ENCODE measurements at places on chromosomes 12 and 14.
A peak's percentile ranks its signal among the peaks of the same experiment; 100 is the strongest.

DNA sequence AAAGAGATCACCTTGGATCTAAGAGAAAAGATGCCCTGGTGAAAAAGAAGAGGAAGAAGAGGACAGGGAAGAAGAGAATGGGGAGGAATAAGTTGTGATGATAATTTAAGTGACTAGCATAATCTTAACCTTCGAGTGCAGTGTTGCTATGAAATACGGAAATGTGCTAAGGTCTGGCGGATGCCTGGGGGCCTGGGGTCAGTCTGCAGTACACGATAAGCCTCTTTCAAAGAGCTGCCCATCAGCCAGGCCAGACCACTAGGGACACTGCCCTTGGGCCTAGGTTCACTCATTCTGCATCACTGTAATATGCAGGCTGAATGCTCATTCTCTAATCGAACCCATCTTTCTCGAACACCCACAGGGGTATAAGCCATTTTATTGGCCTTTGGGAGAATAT is 83.4 kb downstream of the PLEKHG3 start:
- no peak for DNase-seq

DNA sequence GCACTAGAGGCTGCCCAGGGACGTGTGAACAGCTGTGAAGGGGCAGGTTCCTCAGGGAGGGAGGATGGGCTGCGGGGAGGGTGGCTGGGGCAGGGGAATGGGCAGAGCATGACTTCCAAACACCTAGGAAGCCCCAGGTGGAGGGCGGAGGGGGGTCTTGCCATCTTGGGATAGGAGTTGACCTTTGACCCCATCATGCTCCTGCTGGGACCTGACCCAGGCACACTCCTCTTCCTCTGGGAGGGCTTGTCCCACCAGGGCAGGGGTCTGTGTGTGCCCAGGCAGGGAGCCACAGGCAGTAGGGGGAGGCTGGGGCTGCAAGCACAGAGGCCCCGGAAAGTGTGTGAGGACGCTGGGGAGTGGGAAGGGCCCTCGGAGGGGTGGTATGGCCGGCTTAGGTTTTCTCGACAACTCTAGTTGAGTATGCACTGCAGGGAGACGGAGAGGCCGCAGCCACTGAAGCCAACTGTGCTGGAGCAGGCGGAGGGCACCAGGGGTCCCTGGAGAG is 3.3 kb upstream of the ANKRD9 start:
- no peak for DNase-seq

DNA sequence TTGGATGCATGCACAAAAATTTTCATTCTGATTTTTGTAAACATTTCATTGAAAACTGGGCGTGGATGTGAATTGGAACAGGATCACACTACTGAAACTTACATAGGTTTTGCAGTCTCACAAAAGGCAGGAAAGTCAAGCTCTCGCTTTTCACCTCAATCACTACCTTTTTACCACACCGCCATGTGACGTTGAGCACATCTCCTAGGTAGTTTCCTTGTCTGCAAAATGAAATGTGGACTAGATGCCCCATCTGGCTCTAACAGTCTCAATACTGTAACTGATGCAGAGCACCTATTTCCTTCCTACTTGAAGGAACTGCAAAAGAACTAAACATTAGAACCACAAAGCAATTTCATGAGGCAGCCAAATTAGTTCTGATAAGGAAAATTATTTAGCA is 4.4 kb upstream of the YY1 start:
- DNase-seq = no peak

GRCh38 chr12:116194935-116195431 is 82.5 kb downstream of the MED13L start:
- no peak for DNase-seq

DNA sequence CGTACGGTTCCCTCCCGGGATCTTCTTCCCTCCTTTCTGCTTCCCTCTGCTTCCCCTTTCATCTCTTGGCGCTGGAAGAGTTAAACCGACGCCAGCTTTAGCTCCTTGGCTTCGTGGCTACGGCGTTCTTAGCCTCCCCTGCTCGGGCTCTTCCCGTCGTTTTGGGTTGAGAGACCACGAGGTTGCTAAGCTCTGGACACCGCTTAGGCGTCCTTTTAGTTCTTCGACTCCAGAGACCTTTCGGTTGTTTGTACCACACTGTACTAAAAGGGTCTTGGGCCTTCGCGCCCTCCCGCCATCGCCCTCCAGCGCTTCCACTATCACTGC is 545 bp downstream of the CPSF2 start:
- DNase-seq = no peak

DNA sequence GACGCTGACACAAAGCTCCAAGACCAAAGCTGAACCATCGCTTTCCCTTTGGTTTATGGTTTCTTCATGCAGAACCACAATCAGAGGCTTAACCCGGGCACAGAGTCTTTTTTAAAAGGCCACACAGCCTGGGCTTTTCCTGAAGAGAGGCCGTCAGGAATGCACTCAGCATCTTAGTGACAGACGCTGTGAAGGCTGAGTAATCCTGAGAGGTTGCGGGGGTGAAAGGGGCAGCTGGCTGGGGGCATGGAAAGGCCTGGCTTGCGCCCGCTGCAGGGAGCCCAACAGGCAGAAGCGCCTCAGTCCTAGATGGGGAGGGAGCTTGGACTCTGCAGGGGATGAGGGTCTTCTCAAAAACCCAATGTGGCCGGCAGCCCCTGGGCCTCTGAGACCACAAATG is 13.6 kb downstream of the CTDSP2 start:
- DNase-seq = no peak

GRCh38 chr14:26905229-26905628 is 307.4 kb upstream of the NOVA1 start:
- no peak for DNase-seq

DNA sequence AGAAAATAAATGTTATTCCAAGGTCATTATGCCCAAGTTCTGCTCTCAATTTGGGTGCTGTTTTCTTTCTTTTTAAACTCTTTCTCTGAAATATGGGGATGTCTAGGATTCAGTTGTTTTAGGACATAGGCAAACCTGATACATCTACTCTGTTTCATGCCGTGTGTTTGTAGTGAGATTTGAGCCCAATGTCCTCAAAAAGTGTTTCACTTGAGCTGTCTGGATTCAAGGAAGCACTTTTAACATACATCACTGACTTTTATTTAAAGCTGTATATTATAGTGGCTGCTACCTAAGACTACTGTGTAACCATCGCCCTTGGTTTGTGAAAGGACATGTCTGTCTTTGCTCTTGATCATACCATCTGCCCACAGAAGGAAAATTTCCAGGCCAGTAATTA is 709.3 kb upstream of the STXBP6 start:
- DNase-seq = no peak

DNA sequence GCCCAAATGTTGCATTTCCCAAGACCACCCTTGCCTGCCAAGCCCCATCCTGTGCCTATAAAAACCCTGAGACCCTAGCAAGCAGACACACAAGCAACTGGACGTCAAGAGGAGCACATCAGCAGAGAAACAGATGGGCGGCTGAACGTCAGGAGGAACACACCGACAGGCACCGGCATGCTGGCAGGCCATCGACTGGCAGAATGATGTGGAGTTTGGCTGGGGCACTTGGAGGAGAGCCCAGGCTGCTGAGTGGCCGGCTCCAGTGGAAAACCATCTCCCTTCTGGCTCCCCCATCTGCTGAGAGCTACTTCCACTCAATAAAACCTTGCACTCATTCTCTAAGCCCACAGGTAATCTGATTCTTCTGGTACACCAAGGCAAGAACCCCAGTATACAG is 130.1 kb downstream of the SLC41A2 start:
- DNase-seq = no peak

- no peak for DNase-seq
These were observed 96.3 kb downstream of the TMTC3 start for GRCh38 chr12:88238406-88238805.

GRCh38 chr12:29782871-29783772 is 620 bp downstream of the TMTC1 start:
- peak; percentile 7 for DNase-seq

GRCh38 chr12:68139941-68140340 is 19.6 kb downstream of the IFNG start:
- no peak for DNase-seq

DNA sequence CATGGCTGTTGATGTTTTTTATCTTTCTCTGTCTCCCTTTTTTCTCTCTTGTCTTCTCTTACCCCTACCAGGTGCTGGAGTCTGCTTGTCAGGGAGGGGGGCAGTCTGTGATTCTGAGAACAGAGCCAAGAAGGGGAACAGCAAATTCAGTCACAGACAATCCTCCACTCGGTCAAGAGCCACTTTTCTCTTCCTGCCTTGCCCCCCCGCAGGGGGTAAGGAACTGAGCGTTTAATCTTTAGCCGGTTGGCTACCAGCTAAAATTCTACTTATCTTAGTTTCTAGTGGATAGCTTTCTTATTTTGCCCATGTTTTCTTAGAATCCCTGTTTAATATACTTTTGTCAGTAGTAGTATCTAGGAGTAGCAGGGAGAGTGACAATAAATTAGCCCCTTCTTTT is 1.9 kb downstream of the RIMKLB start:
- DNase-seq = no peak

DNA sequence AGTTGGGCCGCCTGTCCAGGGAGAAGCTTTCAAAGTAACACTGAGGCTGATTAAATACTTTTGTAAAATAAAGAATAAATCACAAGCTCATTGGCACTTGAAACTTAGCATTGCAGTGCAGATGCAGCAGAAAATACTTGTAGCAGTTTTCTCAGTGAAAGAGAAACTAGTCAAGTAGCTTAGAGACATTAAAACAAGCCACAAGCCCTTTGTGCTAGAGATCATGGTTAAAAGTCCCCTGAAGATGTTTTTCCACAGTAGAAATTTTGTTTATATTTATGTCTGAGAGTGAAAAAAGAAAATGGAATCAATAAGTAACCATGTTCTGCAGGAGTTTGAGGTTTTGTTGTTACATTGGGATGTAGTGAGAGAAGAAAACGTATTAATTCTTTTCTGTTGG is 5.9 kb downstream of the PSEN1 start:
- DNase-seq = no peak

- DNase-seq = no peak
These were observed 99.5 kb downstream of the FBXL14 start for GRCh38 chr12:1494856-1495255.

DNA sequence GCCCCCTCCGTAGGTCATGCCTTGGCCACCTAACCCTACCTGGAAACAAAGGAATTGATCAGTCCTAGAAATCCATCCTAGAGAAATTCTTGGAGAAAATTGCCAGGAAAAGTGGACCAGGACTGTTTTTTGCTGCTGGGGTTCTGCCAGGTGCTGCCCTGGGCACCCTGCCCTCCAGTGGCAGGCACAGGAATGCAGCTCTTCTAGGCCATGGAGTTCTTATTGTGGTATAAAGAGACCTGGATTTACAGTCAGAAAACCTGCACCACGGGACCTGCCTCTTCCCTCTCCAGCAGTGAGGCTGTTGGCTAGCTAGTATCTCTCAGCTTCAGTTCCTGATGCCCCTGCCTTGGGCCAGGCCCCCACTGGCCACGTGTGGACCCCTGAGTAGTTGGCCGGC is 59.7 kb downstream of the SLC24A4 start:
- no peak for DNase-seq

GRCh38 chr14:100222224-100223093 is 16.5 kb upstream of the YY1 start:
- DNase-seq = no peak

GRCh38 chr14:75127903-75128595 is 1.2 kb upstream of the NEK9 start:
- DNase-seq = no peak

GRCh38 chr12:114140576-114140975 is 174.5 kb upstream of the RBM19 start:
- DNase-seq = no peak

GRCh38 chr14:39367387-39367751 is 64.9 kb downstream of the FBXO33 start:
- DNase-seq = no peak

GRCh38 chr12:82357340-82357739 is 847 bp downstream of the CCDC59 start:
- no peak for DNase-seq

- DNase-seq = no peak
These were observed 14.7 kb downstream of the PLEKHG6 start for GRCh38 chr12:6324936-6325750.

- no peak for DNase-seq
These were observed 10.0 kb downstream of the HIP1R start for GRCh38 chr12:122845041-122845864.

GRCh38 chr14:76007852-76008251 is 22.3 kb downstream of the IFT43 start:
- no peak for DNase-seq

- peak; percentile 37 for DNase-seq
These were observed 1.2 kb upstream of the AMIGO2 start for GRCh38 chr12:47080725-47081502.

DNA sequence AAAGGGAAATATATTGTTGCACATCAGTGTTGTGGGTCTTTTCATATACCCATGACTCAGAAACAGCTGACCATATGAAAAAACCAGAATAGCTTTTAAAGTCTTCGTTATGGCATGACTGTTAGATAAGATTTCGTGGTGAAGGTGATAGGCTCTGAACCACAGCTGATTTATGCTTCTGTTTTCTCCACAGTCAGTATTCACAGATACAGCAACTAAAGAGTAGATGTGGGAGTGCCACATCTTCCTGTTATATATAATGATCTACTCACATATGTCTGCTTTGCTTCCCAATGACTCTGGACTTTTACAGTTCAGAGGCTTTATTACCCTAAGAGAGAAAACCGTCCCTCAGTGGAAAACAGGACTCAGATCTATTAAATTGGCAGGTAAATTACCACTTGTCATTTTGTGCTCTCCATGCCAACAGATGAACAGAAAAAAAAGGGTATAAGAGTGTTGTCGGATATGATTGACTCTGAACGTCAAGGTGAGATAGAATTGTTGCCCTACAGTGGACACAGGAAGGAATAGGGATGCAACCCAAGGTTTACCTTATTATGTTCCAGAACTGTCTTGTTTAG is 1037.1 kb downstream of the GALC start:
- no peak for DNase-seq

- no peak for DNase-seq
These were observed 10.9 kb upstream of the MYL2 start for GRCh38 chr12:110931315-110931728.

GRCh38 chr12:72511906-72512305 is 239.7 kb downstream of the TRHDE start:
- no peak for DNase-seq

DNA sequence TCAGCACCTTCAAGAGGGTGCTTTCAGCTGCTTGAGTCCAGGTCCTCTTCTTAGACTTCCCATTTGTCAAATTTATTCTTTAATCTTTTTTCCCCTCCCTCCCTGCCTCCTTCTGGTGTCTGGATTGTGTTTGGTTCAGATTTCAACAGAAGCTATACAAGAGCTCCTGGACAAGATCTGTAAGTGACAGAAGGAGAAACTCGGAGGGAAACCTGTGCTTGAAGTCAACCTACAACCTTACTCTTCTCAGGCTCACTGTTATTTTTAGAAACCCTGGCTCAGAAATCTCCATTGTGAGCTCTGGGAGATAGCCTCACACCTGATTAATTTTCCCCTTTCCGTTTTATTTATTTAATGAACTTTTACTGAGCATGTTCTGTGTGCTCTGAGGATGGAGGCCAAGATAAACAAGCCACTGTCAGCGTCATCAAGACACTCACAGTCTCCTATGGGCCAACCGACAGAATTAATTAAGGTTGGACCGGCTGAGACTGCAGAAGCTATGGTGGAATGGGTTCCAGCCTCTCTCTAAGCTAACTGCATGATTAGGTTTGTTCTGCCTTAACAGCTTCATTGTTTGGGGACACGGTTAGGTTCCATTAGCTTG is 13.5 kb downstream of the PDE1B start:
- no peak for DNase-seq
